ENCODE measurements at places on chromosomes 1 and 21.

GRCh38 chr1:41804176-41804575 lies 114.5 kb downstream of the HIVEP3 start:
- peak; percentile 41 for DNase-seq

GRCh38 chr1:244371242-244372141 lies 80.2 kb downstream of the ADSS2 start:
- no peak for DNase-seq

DNA sequence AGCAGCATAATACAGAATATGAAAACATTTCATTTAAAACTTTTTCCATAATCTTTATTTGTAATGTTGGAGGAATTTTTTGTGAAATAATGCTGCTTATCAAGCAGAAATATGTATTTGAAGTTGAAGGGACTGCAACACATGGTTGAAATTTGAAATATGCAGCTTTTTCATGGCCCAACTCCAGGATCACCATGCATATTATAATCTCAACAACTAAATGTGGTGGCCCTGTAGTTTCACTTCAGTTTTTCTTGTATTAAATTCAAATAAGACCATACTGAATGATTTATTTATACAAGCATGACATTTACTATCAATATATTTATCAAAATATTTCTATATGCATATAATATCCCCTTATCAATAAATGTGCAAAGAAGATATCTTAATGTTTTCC lies 157.7 kb upstream of the LHX8 start:
- DNase-seq = no peak

DNA sequence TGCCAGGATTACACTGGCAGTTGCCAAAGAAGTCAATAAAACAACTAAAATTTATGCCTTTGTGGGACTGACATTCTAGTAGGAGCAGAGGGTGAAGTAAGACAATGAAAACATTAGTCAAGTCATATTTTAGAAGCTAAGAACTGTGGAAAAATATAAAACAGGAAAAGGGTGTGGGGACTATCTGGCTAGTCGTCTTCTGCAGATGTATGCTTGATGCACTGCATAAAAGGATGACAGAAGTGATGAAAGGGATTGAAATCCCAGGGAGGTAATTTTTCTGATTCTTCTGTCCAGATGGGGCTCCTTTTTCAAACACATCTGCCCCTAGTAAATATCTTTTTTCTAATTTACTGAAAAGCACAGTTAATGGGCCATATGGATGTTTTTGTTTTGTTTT lies 706.3 kb downstream of the ADGRL2 start:
- no peak for DNase-seq

- DNase-seq = no peak
Measured at GRCh38 chr21:15400905-15401304, 328.9 kb upstream of the USP25 start.

- DNase-seq = no peak
Measured at GRCh38 chr1:7541629-7542028, 229.5 kb upstream of the VAMP3 start.

- DNase-seq = no peak
Measured at GRCh38 chr21:46515109-46515508, 56.4 kb downstream of the DIP2A start.
